ENCODE measurements at places on chromosomes 4 and X. TPM values are rescaled to one million over a fixed set of nuclear protein-coding genes. Genes with fewer than 3 reads are reported as not detected.
A peak's percentile ranks its signal among the peaks of the same experiment; 100 is the strongest.

GRCh38 chrX:123803331-123803983 is 56.4 kb upstream of the XIAP start:
- DNase-seq: no peak

- DNase-seq: no peak
Observed at GRCh38 chr4:93814141-93814540, 14.4 kb upstream of the ATOH1 start.

- DNase-seq: no peak
Observed at GRCh38 chr4:163804001-163804400, 309.5 kb downstream of the TMA16 start.

- no peak for DNase-seq
Observed at GRCh38 chr4:101777431-101777830, 13.1 kb upstream of the BANK1 start.

DNA sequence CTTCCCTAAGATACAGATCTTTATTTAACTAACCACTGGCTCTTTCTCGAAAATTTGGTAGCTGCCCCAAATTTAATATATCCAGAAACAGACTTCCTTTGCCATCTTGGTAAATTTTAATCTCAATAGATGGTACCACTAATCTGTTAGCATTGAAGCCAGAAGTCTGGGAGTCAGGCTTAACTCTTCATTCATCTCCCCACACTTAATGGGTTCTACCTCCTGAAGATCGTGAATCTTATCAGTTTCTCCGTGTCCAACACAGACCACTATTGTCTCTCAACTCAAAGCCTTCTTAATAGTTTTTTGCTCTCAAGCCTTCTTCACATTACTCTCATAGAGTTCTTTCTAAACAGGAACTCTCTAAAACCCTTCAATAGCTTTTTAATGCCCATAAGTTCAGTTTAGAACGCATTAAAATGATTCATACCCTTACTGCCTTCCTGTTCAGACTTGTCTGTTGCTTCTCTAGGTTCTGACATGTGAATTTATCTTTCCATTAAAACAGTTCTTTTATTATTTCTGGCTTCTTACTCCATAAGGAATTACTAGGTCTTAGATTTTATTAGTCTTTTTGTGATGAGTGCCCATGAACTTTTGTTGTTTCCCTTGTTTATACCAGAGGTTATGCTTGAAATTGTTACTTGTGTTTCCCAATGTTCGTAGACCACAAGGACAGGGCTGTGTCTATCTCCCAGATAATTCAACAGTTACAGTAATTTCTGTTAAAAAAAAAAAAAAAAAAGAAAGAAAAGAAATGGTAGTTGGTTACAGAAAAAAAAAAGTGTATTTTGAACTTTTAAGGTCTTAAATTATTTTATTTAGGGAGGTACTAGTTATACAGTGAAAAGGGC is 54.7 kb downstream of the SMARCAD1 start:
- DNase-seq: no peak

RHOXF2B gene
- total RNA-seq: not detected

DNA sequence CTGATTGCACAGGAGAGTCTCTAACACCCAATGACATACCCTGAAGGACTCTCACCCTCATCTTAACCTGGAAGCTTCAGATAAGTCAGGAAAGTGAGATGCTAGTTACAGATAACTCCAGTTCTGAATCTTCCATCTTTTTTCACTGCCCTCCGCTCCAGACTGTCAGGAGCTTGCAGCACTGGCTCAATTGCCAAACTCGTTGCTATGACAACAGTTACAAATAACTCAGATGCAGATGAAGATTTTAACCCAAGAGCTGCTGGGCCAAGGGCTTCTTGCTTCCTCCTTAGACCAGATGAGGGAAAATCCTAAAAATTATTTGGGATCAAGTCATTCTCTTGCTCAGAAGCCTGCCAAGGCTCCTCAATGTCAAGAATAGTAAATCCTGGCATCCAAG is 109.1 kb upstream of the HUWE1 start:
- no peak for DNase-seq

DNA sequence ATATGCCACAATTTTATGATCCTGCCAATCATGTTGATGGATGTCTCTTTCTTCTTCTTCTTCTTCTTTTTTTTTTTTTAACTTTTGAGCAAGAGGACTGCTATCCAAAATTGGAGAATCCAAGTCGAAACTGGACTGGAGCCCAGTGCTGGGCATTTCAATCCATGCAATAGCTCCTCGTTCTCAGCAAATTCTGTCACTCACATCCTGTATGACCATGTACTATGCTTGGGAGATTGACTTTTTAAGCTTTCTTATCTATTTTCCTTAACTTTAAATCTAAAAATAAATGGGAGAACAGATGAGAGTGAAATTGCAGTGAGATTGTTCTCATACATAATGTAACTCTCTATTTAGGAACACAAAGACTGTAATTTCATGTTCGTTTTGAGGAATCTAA is 123.0 kb upstream of the PUDP start:
- DNase-seq: no peak

- DNase-seq: no peak
Observed at GRCh38 chrX:97622111-97622510, 738.4 kb downstream of the RPA4 start.

- DNase-seq: peak; percentile 29
Observed at GRCh38 chr4:22897520-22898108, 204.9 kb downstream of the GBA3 start.

DNA sequence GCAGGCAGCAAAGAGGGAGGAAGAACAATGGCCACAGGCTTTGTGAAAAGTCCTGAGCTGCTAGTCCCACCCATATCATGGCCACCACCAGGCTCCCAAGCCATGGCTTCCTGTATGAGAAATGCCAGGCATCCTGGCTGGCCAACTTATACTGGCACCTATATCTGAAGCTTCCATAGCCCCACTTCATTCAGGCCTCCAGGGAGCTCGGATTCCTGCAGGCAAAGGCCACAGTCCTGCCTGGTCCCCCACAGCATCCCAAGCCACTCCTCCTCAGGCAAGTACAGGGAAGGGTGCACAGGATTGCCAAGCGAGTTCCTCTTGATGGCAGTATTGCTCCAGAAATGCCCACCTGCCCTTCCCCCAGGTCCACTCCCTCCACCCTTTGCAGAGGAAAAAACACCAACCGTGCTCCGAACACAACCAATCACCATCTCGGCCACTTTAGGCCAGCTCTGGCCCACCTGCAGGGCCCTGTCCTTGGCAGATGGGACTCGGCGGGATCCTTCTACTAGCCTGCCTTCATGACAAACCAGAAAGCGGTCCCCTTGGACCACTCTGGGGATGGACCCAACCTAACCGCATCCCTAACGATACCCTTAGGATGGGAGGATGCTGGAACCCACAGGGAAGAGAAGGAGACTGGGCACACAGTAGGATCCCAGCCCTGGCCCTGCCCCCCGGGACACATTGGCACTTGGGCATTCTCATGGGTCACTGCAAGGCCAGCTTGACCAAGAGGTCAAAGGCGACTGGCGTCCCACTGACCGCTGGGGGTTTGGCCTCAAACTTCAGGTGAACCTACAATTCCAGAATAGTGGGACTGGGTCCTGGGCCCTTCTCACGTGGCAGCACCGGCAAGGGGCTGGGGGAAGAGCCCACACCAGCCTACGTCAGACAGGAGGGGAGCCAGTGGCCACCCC is 220.4 kb upstream of the AGTR2 start:
- DNase-seq: no peak

XAGE1A gene
- not detected for total RNA-seq

EDNRA gene
- 3.3 TPM for total RNA-seq

GRCh38 chrX:119887721-119888425 is 7.8 kb upstream of the AKAP14 start:
- peak; percentile 82 for DNase-seq

- DNase-seq: no peak
Observed at GRCh38 chr4:138438608-138439007, 196.5 kb upstream of the SLC7A11 start.

NSG1 gene
- total RNA-seq: 56.6 TPM

DNA sequence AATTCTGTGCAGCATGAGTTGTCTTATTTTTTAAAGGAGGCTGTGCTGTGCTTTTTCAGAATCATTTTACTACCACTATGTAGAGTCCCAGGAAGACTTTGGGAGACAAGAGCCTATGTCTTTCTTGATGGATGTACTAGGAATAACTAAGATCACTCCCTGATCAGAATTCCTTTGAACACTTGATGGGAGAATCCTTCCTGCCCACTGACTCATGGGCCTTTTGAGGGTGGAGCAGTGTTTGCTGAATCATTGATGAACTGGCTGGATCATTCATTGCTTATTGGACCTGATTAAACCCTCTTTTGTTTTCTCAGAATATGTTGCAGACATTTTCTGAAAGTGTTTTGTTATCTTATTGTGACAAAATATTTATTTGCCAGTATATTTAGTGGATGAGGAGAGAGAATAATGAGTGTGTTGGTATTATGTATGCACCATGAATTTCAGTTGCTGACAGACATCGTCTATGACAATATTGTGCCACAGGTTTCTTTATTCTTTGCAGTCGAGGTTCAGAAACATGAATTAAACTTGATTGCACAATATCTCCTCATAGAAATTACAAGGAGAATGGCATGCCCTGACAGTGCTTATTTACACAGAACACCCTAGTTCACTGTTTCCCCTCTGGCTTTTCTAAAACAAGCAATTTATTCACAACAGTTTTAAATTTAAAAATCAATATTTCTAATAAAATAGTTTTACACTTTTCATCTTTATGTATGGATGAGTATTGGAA is 36.3 kb downstream of the POU4F2 start:
- DNase-seq: no peak

DNA sequence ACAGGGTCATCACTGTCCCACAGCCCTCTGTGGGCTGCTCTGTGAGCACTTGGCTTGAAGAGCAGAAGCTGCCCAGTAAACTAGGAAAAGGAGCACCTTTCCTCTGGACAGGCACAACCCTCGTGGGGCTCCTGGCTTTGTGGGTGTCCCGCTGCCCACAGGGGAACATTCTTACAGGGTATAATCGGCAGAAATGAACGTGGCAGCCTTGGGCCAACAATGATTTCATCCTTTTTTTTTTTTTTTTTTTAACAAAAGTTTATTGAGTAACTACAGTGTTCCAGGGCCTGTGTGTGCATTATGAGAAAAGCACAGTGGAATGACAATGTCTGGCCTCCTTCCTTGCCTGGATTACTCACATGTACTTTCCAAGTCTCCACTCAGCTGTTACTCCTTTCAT is 197.2 kb downstream of the PDGFC start:
- no peak for DNase-seq

DNA sequence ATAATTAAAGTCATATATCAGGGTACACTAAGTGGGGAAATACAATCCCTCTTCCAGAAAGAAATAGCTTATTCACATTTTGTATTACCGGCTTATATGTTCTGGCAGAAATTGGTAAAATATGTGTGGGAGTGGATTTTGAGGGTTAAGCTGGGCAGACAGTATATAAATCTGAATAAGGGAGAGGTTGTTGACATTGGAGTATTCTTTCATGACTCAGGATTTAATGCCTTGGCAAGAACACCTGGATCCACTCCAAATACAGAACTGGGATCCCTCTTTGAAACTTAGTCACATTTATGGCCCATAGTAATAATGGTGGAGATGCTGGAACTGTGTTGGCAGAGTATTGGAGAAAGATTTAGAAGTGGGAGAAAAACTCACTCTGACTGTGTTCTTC is 54.3 kb upstream of the TET2 start:
- DNase-seq: no peak

GRCh38 chr4:153111426-153112040 is 92.7 kb upstream of the TRIM2 start:
- no peak for DNase-seq

GRCh38 chr4:128707864-128708263 is 101.6 kb upstream of the JADE1 start:
- no peak for DNase-seq

- DNase-seq: no peak
Observed at GRCh38 chr4:98515470-98515809, 143.0 kb downstream of the TSPAN5 start.

DNA sequence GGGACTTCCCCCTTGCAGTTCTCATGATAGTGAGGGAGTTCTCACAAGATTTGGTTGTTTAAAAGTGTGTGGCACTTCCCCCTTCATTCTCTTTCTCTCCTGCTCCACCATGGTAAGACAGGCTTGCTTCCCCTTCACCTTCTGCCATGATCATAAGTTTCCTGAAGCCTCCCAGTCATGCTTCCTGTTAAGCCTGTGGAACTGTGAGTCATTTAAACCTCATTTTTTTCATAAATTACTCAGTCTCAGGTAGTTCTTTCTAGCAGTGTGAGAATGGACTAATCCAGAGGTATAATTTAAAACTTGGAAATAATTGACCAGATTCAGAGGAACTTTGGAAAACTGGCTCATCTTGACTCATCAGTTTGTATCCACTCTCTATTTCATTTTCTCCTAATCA is 129.0 kb downstream of the TMEM47 start:
- DNase-seq: no peak

- DNase-seq: no peak
Observed at GRCh38 chr4:110493520-110493919, 17.6 kb downstream of the ENPEP start.

BEX5 gene
- 12.0 TPM for total RNA-seq

- no peak for DNase-seq
Observed at GRCh38 chr4:43103048-43103447, 210.5 kb downstream of the GRXCR1 start.

SMR3B gene
- total RNA-seq: not detected

DNA sequence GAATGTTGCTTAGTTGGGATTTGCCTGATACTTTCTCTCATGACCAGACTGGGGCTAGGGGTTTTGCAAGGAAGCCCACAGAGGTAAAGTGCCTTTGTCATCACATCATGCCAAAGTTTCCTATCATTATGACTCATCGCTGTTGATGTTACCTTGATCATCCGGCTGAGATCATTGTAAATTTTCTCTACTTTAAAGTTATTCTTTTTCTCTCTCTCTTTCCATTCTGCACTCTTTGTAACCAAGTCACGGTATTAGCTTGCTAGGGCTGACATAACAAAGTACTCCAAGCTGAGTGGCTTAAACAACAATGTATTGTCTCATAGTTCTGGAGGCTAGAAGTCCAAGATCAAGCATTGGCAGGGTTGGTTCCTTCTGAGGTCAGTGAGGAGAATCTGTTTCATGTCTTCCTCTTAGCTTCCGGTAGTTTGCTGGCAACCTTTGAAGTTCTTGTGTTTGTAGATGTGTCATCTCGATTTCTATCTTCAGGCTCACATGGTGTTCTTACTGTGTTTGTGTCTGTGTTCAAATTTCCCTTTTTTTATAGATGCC is 113.0 kb downstream of the DTHD1 start:
- DNase-seq: no peak

- DNase-seq: no peak
Observed at GRCh38 chr4:6115342-6115741, 85.0 kb downstream of the JAKMIP1 start.

- DNase-seq: no peak
Observed at GRCh38 chrX:30939928-30940327, 50.9 kb upstream of the TAB3 start.

GRCh38 chr4:159598602-159599001 is 495.7 kb downstream of the RAPGEF2 start:
- no peak for DNase-seq
